Spleen (tissue), 13 donors: ENCODE measurements at places on chromosomes 3 and 15. TPM values are rescaled to one million over a fixed set of nuclear protein-coding genes. Genes with fewer than 3 reads are reported as not detected.

GRCh38 chr3:45657853-45658252, 31.3 kb upstream of the SACM1L start:
- H3K27me3 ChIP-seq, result no peaks in the 10 kb centered on the region
- no peak overlapping the region for H3K4me3 ChIP-seq
- DNase-seq, result no peak

DNA sequence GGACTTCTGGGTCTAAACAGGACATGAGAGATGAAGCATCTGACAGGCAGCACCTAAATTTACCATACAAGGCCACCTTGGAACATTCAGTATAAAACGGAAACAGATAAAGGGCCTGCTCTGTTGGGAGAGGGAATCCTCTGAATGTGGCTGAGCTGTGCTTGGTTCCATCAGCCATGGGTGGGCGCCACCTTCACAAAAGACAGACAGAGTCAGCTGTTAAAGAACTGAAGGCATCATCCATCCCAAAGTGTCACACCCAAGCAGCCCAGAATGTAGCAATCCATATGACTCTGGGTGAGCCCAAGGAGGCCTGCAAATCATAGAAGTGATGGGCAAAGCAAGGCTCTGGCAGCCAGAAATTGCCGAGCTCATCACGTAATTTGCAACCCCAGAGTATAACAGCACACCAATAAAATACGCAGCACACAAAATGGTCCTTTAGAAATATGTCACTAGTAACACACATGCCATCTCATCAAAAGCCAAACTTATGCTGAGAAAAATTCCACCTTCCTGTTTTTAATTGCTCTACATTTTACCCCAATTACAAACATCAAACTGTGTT, 24.8 kb upstream of the RBP1 start:
- H3K4me3 ChIP-seq, result no peak overlapping the region
- H3K4me1 ChIP-seq, result no peaks in the 10 kb centered on the region
- H3K27me3 ChIP-seq, result no peaks in the 10 kb centered on the region
- DNase-seq, result no peak
- no peaks in the 10 kb centered on the region for H3K36me3 ChIP-seq

Gene SLC22A13
- polyA plus RNA-seq, result 0.05 TPM

Gene ZDHHC23
- polyA plus RNA-seq, result 2.3 TPM

- H3K27me3 ChIP-seq, result no peaks in the 10 kb centered on the region
- H3K27ac ChIP-seq, result no peak overlapping the region
- no peak overlapping the region for H3K4me3 ChIP-seq
- no peaks in the 10 kb centered on the region for H3K4me1 ChIP-seq
These were observed 50.8 kb upstream of the MRPS22 start for GRCh38 chr3:139292711-139293664.

DNA sequence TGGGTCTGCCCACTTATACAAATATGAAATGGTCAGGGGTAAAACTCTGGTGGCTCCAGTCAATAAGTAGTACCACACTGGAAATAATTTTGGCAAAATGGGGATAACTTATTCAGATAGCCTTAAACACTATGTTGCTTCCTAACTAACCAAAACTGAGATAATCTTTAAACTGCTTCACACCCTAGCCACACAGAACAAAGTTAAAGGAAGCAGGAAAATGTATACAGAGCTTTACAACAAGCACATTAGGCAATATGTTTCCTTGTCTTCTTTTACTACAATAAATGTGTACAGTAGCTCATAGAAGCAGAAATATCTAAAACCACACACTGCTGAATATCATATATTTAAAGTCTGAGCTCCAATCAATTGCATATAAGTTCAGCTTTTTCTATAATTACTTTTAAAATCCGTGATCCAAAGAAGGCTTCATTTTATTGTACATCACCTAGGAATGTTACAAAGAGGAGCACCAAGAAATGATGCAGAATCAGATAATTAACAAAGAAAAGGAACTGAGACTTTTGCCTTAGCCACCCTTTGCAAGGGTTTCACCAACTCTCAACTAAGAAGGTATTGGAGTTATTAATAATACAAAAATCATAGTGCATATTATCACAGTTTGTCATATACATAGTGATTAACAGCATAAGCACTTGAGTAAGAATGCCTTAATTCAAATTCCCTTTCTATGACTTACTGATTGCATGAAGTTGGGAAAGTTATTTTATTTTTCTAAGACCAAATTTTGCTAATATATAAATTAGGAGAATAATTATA, 9.2 kb upstream of the SSR3 start:
- H3K36me3 ChIP-seq, result no peaks in the 10 kb centered on the region
- no peak for DNase-seq
- H3K4me1 ChIP-seq, result no peaks in the 10 kb centered on the region

DNA sequence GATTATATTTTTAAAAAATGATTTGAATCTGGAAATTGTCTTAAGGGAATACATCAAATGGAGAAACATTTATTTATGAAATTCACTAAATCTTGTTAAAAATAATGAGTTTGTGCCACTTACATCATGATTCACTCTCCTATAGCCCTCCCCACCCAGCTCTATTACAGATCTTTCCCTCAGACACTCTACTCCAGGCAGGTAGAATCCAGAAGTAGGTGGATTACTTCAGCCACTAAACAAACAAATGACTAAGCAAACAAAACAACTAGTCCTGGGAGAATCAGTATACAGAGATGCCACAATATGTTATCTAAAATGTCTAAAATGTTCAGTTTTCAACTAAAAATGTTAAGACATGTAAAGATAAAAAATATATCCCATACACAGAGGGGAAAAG, 608.1 kb upstream of the UBE2E2 start:
- H3K27me3 ChIP-seq, result no peaks in the 10 kb centered on the region
- H3K4me1 ChIP-seq, result no peaks in the 10 kb centered on the region
- DNase-seq, result no peak
- H3K4me3 ChIP-seq, result no peak overlapping the region
- H3K27ac ChIP-seq, result no peak overlapping the region

Gene DAZL
- 0.14 TPM for polyA plus RNA-seq

- no peak for DNase-seq
- H3K27me3 ChIP-seq, result no peaks in the 10 kb centered on the region
- no peaks in the 10 kb centered on the region for H3K36me3 ChIP-seq
- H3K27ac ChIP-seq, result no peak overlapping the region
These were observed 625.0 kb downstream of the MCTP2 start for GRCh38 chr15:94856267-94856854.

Gene SUSD5
- 0.83 TPM for polyA plus RNA-seq

- no peak for DNase-seq
- H3K27me3 ChIP-seq, result no peaks in the 10 kb centered on the region
- H3K36me3 ChIP-seq, result no peaks in the 10 kb centered on the region
These were observed 20.2 kb upstream of the PPP1R2 start for GRCh38 chr3:195563317-195563716.

Gene CKMT1B
- 0.28 TPM for polyA plus RNA-seq

DNA sequence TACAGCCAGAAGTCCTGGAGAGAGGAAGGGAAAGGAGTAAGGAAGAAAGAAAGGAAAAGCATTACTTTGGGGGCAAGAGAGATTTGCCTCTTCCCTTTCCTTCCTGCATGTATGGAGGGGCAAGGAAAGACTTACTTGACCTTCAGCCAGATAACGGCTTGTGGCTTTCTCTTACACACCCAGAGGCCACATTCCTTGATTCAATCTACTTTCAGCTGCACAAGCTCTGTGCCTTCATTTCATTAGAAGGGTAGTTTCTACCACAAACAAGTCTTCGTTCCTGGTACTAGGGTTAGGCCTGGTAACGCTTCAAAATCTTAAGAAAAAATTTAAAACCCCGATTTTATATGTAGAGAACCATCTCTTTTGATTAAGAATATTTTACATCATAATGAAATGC, 835.9 kb downstream of the TUSC7 start:
- H3K4me3 ChIP-seq, result no peak overlapping the region
- H3K4me1 ChIP-seq, result no peaks in the 10 kb centered on the region
- H3K36me3 ChIP-seq, result no peaks in the 10 kb centered on the region

Gene FOXB1
- 0.13 TPM for polyA plus RNA-seq

DNA sequence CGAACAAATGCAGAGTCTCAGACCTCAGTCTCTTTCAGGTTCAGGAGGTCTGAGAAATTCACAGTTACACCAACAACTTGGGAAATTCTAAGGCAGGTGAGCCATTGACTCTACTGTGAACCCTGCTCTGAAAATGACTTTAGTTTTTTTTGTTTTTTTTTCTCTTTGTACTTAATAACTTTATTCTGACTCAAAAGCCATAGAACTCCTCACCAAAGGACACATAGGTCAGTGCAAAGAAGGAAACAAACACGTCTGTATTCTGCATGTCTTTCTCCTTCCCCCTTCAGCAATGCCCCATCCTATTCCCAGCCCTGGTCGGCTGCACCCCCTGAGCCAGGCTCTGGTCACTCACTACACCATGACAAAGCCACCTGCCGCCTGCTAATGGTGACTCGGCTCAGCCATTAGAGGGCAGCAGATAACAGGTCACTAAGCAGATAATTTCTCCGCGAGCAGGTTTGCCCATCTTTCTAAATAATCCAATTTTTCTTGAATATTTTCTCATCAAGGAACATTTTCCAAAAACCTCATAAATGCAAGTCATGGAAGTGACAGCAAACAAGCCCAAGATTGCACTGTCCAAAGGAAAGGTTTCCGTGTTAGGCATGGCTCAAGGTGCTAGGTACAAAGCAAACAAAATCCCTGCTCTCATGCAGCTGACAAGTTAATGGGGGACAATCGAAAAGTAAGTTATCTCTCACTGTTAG, 37.7 kb downstream of the TM4SF4 start:
- no peak overlapping the region for H3K27ac ChIP-seq
- no peaks in the 10 kb centered on the region for H3K36me3 ChIP-seq
- no peak overlapping the region for H3K4me3 ChIP-seq
